Right renal cortex interstitium (tissue), 3 donors: ENCODE measurements at places on chromosomes 13 and 19.

DNA sequence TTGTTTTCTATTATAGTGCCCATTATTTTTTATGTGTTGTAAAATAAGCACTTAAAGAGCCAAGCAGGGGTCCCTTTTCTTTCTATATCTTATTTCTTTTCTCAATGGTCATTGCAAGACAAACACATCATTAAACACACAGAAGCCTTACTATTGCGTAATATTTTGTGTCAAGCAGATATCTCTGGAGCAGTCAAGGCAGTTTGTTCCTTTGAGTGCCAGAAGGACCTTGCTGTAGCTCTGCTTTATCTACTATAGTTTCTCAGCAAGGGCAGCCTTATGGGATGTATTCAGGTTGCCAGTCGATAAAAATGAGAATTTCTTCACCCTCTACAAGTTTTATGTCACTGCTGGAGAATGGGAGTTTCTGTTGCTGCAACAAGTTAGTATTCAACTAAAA, 319.3 kb downstream of the TDRD3 start:
- DNase-seq, result no peak

DNA sequence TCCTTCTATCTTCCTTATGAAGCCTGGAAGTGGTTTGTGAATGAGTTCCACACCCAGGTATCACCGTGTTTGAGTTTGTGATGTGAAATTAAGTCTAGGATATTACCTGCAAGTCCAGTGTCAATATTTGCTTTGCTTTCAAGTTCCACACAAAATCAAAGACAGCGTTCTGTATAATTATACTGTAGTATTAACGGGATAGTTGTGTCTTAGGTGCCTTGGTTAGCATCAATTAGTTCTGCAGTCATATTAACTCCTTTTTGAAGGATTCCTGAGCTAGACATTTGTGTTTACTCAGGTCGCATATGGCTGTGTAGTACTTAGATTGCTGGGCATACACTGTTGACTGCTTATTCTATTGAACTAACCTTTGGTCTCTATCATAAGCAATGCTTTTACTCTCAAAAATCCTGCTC, 54.4 kb downstream of the ERCC5 start:
- no peak for DNase-seq

DNA sequence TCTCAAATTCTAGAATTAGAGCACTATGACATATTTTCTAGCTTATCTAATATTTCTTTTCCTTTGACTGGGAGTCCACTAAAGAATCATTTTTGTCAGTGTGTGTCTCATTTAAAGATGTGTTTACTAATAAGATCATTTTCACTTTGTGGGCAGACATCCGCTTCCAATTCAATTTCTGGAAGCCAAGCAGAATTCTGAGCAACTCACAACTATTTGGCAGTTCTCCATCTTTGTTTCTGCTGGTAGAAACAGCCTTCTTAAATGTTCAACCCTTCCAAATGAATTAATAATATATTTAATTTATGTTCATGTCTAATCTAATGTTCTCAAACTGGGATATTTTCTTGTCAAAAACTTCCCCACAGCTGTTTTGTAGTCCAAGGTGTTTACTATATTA, 411.8 kb downstream of the KCTD12 start:
- no peak for DNase-seq

GRCh38 chr19:55546822-55547614, 1.7 kb upstream of the SBK3 start:
- DNase-seq, result no peak

DNA sequence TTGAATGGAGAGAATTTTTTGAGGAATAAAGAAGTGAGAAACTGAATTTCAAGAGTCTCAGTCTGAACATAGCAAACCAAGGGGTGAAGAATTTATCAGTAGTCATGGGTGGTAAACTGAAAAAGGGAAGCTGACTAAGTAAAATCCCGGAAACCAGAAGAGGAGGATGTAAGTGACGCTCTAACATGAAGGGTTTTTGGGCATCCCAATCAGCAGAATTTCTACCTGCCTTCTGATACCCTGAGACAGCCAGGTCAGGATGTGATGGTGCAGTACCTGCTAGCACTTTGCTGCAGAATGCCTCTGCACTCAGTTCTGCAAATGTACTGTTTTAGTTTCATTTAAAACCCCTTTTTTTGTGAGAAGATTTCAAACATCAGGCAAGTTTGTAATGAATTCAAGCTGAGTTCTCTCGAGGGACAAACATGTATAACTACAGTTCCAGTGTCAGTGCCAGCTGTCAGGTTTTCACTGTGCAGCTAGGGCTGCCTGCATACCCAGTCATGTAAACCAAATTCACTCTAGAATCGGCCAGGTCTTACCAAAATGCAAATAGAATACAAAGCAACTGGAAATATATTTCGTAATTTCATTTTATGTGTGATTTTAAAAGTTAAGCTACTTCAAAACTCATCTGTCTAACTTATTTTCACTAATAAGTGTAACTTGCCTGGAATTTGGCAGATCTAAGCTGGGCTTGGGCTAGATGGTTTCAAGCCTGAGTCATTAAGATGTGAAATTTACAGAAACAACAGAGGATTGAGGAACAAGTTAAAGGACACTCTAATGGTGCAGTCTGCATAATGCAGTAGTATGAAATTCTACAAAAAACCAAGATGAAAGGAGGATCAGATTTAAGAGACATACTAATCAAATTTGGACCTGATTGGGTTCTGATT, 13.8 kb downstream of the METTL21C start:
- DNase-seq, result no peak

DNA sequence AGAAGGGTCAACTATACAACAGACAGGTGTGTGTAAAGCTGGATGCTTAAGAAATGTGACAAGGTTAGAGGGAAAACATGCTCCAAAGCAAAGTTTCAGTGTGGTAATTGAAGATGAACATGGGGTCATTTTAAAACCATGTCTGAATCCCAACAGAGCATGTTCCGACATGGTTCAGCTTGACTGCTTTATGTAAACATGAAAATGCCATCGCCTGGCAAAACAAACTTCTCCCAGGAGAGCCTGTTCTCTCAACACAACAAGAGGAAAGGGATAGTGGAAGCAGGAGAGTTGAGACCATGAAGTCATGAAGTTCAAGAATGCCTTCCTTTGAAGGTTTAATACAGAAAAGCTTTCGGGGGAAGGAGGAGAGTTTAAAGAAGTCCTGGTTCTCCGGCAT, 85.8 kb downstream of the EPSTI1 start:
- DNase-seq, result no peak

DNA sequence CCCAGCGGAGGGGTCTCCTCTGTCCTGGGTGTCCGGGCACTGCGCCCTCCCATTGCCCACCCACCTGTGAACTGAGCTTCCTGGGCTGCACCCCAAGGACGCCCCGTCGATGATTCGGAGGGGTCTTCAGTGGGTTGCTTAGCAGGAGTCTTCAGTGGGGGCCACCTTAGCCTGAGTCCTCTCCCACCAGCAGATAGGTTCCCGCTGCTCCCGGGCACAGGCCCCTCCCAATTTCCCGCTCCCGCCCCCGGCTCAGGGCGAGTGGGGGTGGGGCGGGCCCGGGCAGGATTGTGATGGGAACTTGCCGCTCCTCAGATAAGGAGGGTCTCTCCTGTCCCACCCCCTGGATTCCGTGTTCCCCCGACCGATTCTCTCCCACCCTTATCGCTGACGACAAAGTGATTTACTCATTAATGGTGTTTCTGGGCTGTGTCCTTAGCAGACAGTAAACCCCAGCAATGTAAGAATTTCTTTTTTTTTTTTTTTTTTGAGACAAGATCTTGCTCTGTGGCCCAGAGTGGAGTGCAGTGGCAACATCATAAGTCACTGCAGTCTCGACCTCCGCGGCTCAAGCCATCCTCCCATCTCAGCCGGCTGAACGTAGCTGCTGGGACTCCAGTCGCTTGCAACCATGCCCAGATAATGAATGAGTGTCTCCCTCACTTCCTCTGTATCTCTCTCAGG, 655 bp upstream of the S1PR5 start:
- no peak for DNase-seq

GRCh38 chr19:30228113-30228834, 143.9 kb upstream of the ZNF536 start:
- DNase-seq, result no peak

DNA sequence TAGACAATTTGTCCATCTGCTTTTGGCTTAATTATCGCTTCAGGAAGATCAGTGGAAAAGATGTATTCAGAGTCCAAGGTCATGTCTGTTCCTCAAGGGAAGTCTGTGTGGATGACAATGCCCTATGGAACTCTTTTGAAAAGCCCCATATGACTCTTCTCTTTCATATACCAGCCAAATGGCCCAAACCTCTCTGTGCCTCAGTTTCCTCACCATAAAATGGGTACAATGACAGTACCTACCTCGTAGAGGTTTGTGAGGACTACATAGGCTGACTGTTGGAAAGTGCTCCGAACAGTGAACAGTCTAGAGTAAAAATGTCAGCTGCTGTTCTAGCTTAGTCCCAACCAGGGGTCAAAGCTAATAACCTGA, 104.6 kb downstream of the COL4A2 start:
- no peak for DNase-seq

- DNase-seq, result no peak
Measured at GRCh38 chr19:35555301-35556005, 8.0 kb downstream of the ATP4A start.

DNA sequence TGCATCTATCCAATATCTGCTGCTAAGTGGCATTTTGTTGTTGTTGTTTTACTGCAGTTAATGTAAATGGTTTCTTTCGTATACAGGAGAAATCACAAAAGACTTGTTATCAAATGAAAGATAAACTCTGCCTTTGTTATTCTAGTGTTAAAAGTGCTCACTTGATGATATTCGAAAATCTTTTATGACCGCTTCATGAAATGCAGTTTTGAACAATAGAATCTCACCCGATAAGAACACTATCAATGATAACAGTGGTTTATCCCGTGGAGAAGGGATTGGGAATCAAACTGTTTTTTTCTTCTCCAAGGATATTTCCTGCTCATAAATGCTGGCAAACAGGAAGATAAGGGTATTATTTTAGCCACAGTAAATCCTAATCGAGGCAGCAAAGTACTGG, 1366.3 kb downstream of the OLFM4 start:
- no peak for DNase-seq

DNA sequence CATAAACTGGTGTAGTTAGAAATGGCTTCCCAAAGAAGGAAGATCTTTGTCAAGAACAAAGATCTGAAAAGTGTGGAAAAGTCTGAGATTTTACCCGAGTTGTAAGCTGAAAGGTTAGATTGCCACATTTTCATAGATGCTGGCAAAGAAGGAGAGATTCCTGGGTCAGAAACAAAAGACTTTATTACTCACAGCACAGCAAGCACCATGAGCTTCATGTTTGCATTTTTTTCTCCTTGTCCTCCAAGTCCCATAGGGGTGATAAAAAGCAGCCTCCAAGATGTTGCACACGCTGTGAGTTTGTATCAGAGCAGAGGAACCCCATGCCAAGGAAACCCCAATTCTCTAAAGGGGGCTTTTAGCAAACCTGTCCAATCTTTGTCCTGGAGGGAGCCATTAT, 29.3 kb downstream of the MZT1 start:
- DNase-seq, result no peak

DNA sequence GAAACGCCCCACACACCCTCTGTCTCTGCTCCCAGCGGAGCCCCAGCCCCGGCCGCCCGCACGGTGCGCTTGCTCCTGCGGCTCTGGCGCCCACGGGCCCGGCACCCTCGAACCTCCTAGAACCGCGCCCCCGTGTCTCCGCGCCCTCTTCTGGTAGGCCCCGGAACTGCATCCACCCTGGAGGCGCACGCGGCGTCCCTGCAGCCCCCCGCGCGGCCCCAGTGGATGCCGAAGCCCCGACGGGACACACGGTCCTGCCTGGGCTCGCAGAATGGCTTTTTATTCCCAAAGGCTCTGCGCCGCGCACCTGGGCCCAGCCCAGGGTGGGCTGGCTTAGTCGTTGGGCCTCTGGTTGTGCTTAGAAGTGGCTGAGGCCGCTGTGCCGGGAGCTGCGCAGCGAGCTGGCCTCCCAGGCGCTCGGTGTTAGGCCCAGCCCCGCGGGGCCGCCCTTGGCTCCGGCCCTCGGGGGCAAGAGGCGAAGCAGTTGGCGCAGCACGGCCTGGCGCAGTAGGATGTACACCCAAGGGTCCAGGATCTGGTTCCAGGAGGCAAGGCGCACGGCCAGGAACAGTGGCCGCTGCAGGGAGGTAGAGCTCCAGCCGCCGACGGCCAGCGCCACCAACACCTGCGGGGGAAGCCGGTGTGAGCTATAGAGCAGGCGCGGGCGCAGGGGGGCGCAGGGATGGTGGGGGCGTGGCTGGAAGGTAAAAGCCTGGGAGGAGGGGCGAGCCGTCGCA, 2.8 kb downstream of the PTGER1 start:
- DNase-seq, result no peak

- DNase-seq, result no peak
Measured at GRCh38 chr13:27008733-27009132, 162.9 kb downstream of the USP12 start.

GRCh38 chr13:34637636-34638035, 304.4 kb upstream of the NBEA start:
- DNase-seq, result no peak

DNA sequence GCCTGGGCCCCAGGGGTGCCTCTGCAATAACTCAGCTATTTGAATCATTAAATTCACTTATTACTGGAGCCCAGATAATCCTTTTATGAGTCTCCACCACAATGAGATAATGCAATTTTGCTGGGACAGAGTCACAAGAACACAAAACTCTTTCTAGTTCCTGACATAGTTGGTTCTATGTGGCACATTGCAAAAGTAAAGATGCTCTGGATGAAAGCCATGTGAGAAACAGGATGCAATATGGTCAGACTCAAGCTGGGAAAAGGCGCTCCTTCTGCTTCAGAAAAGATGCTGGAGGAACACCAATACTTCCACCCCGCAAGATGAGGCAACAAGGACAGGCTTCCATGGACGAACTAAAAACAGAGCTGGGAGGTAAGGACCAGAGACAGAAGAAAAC, 5.7 kb downstream of the ANKRD27 start:
- no peak for DNase-seq

DNA sequence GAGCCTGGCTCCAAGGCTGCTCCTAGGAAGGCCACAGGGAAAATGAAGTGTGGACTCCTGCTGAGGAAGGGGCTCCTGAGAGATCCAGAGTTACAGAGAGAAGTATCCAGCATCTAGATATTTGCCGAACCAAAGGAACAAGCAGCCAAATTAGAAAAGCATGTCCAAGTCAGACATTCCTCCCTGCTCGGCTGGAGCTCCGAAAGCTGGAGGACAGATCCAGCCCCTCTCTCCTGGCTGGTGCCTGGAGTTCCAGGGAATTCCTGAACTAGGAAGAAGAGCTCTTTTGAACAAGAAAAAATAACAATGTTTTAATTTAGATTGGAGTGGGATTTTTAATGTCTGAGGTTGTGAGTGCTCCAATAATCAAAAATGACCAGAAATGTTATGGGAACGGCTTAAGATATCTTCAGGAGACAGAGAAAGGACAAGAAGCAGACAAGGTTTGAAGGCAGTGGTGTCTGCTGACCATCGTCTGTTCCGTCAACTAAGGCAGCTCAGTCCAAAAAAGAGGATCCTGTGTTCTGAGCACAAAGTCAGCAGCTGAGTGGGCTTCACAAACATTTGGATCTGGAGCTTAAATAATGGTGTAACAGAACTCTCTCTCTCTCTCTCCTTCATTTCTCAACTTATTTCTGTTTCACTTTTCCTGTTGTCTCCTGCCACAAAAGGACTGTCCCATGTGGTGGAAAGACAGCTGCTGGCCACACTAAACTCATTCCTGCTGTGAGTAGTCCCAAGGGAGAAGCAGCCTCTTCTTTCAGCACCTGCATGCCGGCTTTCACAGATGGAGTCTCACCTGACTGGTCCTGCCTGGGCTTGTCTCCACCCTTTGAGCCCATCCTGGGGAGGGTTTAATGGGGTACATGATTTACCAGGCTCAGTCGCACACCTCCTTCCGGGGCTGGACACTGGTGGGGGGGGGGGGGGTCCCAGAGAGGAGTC, 31.5 kb upstream of the IRS2 start:
- DNase-seq, result no peak

GRCh38 chr19:17314007-17314593, 4.7 kb downstream of the DDA1 start:
- no peak for DNase-seq
